ENCODE measurements at places on chromosomes 16 and 17.

GRCh38 chr16:56670620-56670934 is 963 bp downstream of the MT1H start:
- no peak for DNase-seq

DNA sequence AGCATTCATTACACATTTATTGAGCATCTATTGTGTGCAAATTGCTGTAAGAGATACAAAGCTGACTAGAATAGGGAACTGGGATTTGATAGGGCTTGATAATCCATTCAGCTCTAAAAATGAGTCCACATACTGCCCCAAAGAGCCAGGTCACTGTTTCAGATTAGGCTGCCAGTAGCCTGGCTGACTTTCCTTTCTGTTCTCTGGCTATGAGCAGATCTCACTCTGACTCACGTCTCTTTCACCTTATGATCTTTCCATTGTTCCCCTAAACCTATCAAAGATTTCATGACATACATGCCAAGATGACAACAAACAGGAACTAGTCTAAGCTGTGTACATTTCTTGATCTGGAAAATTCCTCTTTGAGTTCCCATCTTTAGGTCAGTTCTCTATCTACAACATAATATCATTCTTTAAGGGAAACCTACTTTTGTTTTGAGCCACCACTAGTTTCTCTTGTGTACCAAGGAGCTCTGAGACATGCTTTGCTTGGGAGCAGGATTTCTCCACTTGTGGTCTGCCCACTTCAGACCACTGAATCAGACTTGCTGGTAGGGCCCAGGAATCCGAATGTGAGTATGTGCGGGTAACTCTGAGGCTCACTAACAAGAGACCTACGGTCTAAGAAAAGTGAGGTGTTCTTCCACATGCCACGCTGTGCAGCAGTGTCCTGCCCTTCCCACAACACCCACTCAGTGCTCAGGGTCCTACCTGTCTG is 40.9 kb upstream of the ICAM2 start:
- DNase-seq, result no peak

- DNase-seq, result no peak
These were observed 64.7 kb downstream of the ABCC12 start for GRCh38 chr16:48091117-48091516.

- DNase-seq, result peak; percentile 95
These were observed 13.2 kb downstream of the IL4R start for GRCh38 chr16:27326738-27327585.

DNA sequence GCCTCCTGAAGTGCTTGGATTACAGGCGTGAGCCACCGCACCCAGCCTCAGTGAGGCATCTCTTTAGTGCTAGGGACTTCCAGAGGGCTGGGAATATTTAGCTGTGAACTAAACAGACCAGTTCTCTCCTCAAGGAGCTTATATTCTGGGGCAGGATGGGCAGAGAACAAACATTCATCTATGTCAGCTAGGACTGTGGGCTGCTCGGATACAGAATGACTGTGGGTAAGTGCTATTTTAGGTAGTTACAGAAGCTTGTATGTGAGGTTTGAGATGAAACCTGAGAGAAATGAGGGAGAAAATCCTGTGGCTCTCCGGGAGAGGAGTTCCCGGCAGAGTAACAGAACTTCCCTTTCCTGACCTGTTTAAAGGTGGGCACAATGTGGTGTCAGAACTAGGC is 6.2 kb upstream of the INPP5K start:
- DNase-seq, result no peak

DNA sequence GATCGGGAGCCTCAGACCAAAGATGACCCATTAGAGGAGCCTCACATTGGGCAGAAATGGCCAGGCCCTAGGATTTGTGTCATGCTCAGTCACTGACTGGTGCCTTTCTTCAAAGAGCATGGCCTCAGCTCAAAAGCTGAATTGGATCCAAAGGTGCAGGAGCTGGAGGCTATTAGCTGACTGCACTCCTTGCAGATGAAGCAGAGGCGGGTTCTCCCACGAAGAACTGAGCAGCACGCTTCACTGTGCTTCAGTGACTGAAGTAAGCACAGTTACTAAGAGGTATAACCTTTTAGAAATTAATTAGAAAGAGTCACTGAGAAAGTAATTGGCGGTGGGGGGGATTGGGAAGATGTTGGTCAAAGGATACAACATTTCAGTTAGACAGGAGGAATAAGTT is 18.7 kb upstream of the COX10 start:
- no peak for DNase-seq

DNA sequence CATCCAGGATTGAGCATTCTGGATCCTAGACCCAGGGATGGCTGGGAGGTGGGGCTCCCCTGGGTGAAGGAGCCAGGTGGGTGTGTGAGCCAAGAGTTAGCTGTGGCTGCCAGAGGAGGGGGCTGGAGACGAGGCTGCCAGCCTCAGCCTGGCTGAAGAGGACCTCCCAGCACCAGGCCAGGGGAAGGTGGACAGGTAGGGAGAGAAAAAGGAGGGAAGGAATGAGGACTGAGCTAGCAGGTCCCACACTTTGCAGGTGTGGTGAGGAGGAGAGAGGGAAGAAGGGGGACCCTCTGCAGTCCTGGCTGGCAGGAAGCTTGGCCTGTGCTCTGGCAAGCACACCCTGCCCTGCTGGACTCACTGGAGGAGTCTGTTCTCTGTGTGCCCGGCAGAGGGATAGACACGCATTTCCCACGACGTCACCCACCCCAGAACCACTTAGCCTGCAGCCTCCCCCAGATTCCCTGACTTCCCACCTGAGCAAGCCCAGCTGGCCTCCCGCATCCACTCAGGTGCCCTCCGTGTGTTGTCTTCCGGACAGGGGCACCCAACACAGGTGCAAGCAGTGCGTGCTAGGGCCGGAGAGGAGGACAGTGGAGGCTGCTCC is 42.0 kb downstream of the SOCS3 start:
- DNase-seq, result no peak

DNA sequence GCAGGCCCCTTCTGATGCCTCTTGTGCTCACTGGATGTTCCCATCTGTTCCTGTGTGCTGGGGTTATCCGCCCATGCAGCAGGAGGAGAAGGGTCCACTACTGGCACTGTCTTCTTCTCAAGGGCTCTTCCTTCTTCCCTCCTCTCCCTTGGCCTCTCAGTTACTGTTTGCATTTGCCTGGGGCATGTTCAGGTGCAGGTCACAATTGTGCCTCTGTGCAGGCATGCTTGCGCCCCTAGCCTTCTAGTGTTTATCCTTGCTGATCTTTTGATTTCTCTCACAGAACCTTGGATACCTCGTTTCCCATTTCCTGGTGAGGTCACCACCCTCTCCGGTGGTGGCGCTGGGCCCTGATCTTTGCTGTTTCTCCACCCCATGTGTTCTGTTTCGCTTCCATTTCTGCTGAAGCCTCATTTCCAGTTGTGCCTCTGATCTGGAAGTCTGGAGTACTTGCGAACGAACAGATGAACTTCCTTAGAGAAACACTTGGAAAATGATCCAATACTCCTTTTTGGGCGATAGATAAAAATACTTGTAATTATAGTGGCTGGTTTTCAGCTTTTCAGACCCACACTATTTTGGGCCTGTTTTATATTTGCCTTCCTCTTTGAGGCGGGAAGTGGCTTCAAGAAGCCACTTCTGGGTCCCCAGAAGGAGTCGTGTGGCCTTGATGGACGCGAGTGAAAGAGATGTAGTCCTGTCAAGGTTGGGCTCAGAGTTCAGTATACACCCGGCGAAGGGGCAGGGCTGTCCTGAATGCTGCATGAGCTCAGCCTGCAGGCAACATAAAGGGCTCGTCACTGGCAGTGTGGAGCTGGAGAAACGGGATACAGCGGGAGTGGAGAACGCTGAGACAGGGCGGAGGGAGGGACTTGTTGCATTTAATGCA is 312.9 kb downstream of the SNX29 start:
- no peak for DNase-seq

- no peak for DNase-seq
These were observed 23.6 kb upstream of the ABR start for GRCh38 chr17:1203111-1203966.

DNA sequence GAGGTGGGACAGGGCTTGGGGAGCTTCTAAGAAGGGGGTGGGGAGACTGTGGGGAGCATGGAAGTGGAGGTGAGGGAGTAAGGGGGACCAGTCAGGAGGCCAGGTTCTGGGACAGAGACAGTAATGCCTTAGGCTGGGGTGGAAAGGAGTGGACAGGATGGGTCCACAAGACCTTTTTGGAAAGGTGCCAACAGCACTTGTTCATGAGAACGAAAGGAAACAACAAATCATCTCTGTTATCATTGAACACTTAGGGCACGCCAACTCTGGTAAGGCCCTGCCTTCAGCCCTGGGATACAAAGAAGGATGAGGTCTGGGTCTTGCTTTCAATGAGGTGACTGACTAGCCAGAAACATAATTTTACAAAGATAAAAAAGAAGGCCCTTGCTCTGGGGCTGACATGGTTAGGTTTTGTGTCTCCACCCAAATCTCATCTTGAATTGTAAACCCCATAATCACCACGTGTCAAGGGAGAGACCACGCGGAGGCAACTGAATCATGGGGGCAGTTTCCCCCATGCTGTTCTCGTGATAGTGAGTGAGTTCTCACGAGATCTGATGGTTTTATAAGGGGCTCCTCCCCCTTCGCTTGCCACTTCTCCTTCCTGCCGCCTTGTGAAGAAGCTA is 113.8 kb downstream of the SLC39A11 start:
- DNase-seq, result no peak

DNA sequence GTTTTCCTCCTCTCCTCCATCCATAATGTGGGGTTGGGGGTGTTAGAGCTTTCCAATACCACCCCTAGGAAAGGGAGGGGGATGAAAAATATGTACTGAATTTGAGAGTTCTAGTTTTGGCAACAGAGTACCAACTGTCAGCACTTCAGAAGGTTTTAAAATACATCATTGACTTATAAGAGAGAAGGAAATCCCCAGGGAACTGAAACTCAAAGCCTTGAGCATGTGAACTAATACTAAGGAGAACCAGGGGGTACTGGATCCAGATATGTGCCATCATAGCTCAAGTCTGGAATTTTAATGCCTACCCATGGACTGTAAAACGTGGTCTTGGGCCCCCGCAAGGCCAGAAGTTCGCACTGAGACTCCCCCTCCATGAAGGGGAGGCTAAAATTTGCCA is 15.8 kb downstream of the CACNG5 start:
- DNase-seq, result no peak

- DNase-seq, result no peak
These were observed 30.9 kb downstream of the BRCA1 start for GRCh38 chr17:43094129-43094835.

- DNase-seq, result peak; percentile 79
These were observed 504 bp downstream of the SRSF1 start for GRCh38 chr17:58006560-58006923.
